ENCODE measurements at places on chromosomes 4 and X.

- DNase-seq: no peak
These were observed 518.7 kb downstream of the GRXCR1 start for GRCh38 chr4:43411226-43411625.

- DNase-seq: no peak
These were observed 158.4 kb downstream of the RAB28 start for GRCh38 chr4:13325744-13326143.

DNA sequence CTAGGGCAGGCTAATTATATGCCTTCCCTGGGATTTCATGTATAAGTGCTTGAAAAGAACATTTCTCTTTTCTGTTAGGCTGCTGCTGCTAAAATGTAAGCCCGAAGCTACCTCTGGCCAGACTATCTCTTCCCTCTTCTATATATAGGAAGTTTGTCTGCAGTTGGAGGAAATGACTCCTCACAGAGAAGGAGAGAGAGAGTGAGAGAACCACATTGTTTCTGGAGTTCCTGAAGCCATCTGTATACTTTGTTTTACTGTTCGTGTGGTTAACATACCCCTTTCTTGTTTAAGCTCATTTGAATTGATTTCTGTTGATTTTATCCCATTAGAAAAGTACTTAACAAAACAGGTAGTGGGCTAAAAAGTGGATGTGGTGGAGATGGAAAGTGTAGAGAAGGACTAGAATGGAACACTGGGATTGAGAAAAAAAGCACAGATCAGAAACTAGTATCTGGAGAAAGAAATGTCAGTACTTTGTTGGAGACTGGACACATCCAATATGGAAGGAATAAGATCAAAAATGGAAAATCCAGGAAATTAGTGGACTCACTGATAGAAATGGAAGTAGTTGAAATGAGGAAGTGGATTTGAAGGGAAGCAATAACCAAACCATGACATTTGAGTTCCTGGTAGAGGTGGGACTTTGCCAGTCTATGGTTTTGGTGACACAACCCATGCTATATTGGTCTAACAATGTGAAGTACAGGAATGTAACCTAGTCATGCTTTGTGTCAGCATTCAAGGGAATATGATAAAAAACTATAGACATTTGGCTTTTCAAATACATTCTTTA lies 112.6 kb downstream of the TMA16 start:
- no peak for DNase-seq

- no peak for DNase-seq
These were observed 88.5 kb downstream of the KIT start for GRCh38 chr4:54746218-54746617.

GRCh38 chr4:140754918-140755773 lies 1.0 kb downstream of the TBC1D9 start:
- DNase-seq: no peak

- DNase-seq: no peak
These were observed 26.6 kb upstream of the CD99 start for GRCh38 chrX:2664502-2664901.

GRCh38 chr4:22099896-22100295 lies 151.3 kb upstream of the KCNIP4 start:
- DNase-seq: no peak

DNA sequence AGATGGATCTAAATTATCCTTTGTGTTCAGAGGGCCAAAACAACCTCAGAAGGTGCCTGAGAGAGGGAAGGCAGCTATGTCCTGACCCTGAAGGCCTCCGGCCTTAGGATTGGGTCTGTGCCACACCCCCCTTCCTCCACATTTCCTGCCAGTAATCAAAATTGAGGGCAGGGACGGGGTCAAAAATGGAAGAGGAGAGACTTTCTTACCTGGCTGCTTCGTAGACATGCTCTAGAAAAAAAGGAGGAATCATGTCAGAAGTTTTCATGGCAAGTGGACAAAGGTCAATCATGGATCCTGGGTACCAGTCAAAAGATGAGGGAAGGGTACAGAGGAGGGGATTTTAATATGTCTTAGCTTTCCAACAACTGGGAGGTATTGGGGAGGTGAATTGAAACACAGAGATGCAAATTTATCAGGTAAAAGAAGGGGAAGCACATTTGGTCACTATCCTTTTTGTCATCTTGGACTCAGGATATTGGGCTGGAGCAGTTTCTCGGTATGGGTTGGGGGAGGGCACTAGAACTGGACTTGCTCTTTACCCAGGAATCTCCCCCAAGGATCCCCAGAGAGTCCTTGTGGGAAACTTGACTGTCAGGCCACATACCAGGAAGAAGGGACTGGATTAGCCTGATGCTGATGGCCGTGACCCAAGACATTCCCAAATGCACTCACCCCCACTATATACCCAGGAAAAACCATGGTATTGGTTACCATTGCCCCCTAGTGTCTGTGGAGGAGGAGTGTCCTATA lies 17.1 kb downstream of the VSIG4 start:
- no peak for DNase-seq

GRCh38 chr4:66284991-66285451 lies 614.7 kb upstream of the EPHA5 start:
- no peak for DNase-seq

- no peak for DNase-seq
These were observed 21.0 kb upstream of the ADD1 start for GRCh38 chr4:2822461-2823300.

- no peak for DNase-seq
These were observed 53.8 kb downstream of the SYNPO2 start for GRCh38 chr4:118942465-118942864.

- DNase-seq: no peak
These were observed 81.7 kb downstream of the MAD2L1 start for GRCh38 chr4:119984996-119985395.

GRCh38 chr4:137922721-137923120 lies 319.4 kb downstream of the SLC7A11 start:
- no peak for DNase-seq

GRCh38 chrX:23589496-23589895 lies 77.8 kb upstream of the PRDX4 start:
- no peak for DNase-seq

DNA sequence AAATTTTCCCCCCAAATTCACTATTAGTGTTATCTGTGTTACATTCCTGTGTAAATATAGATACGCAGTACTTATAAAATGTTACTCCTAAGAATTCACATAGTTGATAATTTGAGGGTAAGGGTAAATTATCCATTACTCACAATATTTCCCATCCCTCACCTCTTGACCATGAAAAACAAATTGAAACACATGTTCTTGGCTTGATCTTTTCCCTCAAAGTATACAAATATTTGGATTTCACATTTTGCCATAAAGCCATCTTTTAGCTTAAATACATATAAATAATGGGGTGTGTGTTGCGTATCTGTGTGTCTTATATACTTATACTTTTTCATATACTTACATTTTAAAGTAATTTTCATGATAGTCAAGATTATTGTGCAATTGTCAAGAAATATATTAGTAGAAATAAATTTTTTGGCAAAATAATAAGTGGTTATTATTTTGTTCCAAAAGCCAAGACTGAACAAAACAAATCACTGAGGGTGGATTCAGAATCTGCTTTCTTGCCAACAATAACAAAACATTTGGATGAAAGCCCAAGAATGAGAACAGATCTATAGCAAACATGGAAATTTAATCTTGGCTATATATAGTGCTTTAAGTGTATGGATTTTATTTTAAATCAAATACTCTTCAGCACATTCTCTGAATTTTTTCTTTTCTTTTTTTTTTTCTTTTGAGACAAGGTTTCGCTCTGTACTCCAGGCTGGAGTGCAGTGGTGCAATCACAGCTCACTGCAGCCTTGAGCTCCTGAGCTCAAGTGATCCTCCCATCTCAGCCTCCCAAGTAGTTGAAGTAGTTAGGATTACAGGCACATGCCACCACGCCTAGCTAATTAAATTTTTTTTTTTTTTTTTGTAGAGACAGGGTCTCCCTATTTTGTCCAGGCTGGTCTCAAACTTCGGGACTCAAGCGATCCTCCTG lies 48.5 kb upstream of the PRSS48 start:
- DNase-seq: no peak

Measured in activated CD4-positive, alpha-beta T cell treated with anti-CD3 and anti-CD28 coated beads, Interleukin-2, amount 10 ng/mL, durations not matched to agents 7 days and 5 days (primary cell).